ENCODE measurements at places on chromosomes 1 and 21.

DNA sequence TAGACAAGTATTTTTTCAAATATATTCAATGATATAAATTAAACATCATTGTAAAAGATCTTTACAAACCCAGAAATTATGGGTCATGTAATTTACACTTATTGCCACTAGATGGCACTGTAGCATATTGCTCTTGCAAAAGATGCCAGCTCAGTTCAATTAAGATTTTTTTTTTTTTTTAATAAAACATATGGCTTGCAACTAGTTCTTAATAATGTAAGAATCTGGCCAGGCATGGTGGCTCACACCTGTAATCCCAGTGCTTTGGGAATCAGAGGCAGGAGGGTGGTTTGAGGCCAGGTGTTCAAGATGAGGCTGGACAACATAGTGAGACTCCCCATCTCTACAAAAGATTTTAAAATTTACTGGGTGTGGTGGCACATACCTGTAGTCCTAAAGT lies 49.4 kb upstream of the DESI2 start:
- DNase-seq = peak; percentile 57

GRCh38 chr1:68401506-68401905 lies 48.2 kb downstream of the RPE65 start:
- no peak for DNase-seq

GRCh38 chr1:233554037-233554436 lies 59.9 kb upstream of the KCNK1 start:
- no peak for DNase-seq

GRCh38 chr1:212916481-212917133 lies 33.7 kb upstream of the VASH2 start:
- DNase-seq = no peak

DNA sequence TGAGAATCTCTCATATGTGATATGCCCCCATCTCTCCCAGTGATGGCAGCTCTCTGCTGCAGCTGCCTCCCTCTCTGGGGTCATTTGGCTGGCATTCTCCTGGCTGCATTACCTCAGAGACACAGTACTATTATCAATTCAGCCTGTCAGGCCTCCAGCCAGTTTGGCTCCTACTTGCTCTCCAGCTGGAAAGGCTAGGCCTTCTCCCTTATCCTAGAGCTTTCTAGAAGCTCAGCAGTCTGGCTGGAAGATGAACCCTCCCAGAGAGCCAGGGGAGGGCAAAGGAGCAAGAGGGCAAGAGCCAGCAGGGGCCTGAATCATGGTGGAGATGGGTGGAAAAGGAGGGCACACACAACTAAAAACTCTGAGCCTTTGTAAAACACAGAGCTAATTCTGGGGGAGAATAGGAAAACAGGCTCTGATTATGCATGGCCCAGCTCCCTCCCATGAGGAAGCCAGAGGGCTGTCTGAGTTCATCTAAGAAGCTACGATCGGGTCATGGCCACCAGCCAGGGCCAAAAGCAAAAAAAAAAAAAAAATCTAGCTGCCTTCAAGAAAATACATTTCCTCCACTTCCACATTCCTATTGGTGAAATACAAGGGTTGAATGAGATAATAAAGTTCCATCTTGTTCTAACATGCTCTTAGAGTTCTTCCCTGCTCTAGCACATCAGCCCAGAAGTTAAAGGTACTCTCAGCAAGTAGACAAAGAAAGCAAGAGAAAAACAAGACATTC lies 8.8 kb downstream of the LAMB3 start:
- no peak for DNase-seq

- no peak for DNase-seq
Observed at GRCh38 chr1:40930174-40930964, 49.1 kb upstream of the CTPS1 start.

- no peak for DNase-seq
Observed at GRCh38 chr1:182634306-182635072, 30.3 kb upstream of the RGS16 start.

- DNase-seq = no peak
Observed at GRCh38 chr21:43268804-43269186, 100.0 kb downstream of the CRYAA start.

- DNase-seq = no peak
Observed at GRCh38 chr1:78102916-78103315, 57.1 kb downstream of the GIPC2 start.

- no peak for DNase-seq
Observed at GRCh38 chr1:186236921-186237320, 138.1 kb downstream of the TPR start.

- no peak for DNase-seq
Observed at GRCh38 chr1:75131565-75132241, 2.5 kb upstream of the LHX8 start.

DNA sequence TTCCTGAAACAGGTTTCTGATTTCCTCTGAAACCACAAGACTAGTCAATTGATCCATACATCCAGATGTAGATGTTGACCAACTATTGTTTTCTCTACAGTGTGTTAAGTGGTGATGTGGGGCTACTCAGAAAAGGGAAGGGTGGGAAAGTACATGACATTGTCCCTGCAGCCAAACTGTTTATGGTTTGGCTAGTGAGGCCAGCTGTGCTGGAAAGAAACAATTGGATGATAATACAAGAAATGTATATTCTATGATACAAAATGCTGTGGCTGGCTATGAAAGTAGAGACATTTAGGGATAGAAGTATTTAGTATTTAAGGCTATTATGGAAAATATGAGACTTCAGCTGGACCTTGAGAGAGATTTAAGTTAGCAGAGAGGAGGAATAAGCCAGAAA lies 244.5 kb downstream of the ADGRL2 start:
- no peak for DNase-seq

GRCh38 chr1:44571712-44572571 lies 102.3 kb downstream of the TMEM53 start:
- peak; percentile 40 for DNase-seq

GRCh38 chr1:100661176-100661575 lies 58.4 kb upstream of the VCAM1 start:
- no peak for DNase-seq

DNA sequence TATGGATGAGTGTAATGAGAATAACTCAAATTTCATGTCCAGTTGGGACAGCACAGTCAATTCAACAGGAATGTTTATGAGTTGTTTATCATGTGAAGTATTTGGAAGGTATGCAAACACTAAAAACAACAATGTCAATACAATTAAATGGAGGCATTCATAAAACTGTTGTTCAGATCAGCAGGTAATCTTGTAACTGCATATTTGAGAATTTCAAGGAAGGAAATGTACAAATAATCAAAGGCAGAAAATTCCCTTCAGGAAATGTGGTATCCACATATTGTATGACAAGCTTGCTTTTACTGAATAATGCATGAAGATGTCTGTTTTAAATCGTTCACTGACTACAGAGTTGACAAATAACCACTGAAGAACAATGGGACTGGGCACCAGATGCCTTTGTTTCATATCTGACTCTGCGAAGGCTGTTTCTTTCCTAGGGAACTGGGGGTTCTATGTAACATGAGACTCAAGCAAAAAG lies 198.3 kb downstream of the LTN1 start:
- DNase-seq = no peak

- no peak for DNase-seq
Observed at GRCh38 chr1:32142446-32143301, 34.8 kb downstream of the KPNA6 start.

- no peak for DNase-seq
Observed at GRCh38 chr1:157178490-157178889, 40.3 kb upstream of the ETV3 start.

GRCh38 chr1:171754353-171754705 lies 12.5 kb upstream of the VAMP4 start:
- DNase-seq = no peak

- no peak for DNase-seq
Observed at GRCh38 chr1:43495204-43495603, 35.5 kb upstream of the PTPRF start.

DNA sequence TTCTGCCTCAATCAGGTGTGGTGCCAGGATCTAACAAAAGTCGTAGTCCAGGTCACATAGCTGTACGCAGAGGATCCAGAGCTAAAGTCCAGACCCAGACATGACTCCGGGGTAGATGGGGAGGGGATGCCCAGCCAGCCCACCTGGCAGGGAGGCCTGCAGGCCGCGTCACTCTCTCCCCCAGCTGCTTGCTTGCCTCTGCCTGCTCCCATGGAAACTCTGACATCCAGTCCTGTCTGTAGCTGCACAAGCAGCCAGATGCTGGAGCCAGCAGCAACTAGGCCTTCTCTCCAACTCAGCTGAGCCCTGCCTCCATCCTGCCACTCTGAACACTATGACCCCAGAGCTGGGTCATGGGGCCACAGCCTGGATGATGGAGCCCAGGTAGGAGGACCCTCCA lies 8.1 kb downstream of the COL8A2 start:
- DNase-seq = no peak

- peak; percentile 93 for DNase-seq
Observed at GRCh38 chr1:225816643-225817538, 7.0 kb downstream of the EPHX1 start.

DNA sequence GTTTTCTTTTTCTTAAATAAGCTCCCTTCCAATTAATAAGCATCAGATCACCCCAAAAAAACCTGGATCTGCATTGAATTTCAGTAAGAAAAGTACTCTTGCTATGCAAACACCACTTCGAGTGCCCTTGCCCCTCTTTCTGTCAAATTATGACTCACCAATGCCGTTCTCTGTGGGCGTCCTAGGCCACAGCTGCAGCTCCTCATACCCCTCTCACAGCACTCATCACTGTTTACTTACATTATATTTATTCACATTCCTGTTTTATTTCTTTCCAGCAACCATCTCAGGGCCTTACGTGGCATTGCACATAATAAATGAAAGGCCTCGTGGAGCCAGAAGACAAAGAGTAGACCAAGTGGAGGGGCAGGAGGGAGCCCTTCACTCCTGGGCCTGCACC lies 99.1 kb upstream of the CTTNBP2NL start:
- no peak for DNase-seq

DNA sequence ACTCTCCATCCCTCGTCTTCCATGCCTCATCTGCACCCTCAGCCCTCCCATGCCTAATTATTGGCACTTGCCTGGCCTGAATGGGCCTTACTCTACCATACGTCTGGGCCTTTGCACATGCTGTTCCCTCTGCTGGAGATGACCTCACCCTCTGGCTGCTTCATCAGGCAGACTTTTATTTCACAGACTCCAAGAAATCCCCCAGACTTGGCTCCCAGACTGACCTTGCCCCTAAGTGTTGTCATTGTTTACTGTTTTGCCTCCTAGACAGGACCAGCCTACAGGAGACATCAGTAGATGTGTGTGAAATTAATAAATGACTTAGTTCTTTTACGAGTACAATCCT lies 5.2 kb upstream of the AHDC1 start:
- DNase-seq = no peak

- no peak for DNase-seq
Observed at GRCh38 chr21:31634993-31635392, 24.5 kb upstream of the SOD1 start.

DNA sequence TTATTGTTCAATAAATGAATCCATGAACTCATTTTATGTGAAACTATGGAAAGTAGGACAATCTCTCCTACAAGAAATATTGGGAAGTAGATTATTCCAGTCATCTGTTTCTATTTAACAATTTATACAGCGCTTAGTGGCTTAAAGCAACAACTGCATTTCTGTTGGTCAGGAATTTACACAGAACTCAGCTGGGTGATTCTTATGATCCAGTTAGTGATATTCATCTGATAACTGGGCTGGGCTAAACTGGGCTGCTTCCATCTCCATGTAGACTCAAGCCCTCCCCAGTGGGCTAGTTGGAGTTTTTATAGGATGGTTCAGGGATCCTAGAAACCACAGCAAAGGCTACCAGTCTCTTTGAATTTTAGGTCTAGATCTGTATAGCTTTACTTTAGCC lies 497.9 kb upstream of the NEGR1 start:
- no peak for DNase-seq

DNA sequence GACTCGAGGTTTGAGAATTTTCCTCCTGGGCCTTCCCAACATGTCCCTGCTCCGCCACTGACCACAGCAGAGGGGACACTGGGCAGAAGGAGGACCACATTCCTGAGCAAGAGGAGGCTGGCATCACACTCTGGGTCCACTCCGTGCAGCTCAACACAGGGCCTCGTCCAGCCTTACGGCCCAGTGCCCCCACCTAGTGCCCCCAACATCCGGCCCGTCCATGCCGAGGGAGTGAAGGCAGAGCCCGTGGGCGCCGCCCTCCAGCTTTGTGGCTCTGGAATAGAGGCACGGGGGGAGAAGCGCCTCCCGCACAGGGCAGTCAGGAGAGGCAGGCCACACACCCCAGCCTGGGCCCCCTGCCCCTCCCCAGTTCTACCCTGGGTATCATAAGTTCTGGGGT lies 158.3 kb downstream of the NPHP4 start:
- no peak for DNase-seq

GRCh38 chr1:206566999-206567398 lies 45.3 kb downstream of the EIF2D start:
- DNase-seq = no peak

DNA sequence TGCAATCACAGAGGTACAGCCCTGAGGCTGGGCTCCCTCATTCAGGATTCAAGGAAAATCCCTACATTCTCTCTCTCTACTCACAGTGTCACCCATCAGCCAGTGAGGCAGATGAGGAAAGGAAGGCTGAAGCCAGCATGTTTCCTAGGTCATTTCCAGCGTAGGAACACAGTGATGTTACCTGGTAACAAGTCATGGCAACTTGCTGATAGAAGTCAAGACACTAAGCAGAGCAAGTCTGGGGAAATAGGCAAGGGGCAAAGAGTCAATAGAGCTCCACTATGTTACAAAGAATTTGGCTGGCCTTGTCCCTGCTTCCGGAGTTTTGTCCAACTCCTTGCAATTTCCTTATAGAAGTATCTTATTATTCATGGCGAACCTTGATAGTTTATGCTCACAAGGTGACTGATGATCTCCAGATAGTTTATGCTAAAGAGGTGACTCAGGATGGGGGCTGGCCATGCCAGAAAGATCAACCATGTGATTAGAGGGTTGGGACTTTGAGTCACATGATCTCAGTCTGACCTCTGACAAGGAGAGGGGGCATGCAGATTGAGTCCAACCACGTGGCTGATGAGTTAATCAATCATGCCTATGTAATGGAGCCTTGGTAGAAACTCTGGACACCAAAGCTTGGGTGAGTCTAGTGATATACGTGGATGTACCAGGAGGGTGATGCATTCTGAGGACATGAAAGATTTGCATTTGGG lies 51.1 kb downstream of the SUSD4 start:
- DNase-seq = no peak

GRCh38 chr1:209341146-209341545 lies 242.4 kb upstream of the CAMK1G start:
- DNase-seq = no peak
